ENCODE measurements at places on chromosomes 1 and 21.
A peak's percentile ranks its signal among the peaks of the same experiment; 100 is the strongest.

- no peak for DNase-seq
Observed at GRCh38 chr1:31588751-31589515, 12.6 kb downstream of the TINAGL1 start.

DNA sequence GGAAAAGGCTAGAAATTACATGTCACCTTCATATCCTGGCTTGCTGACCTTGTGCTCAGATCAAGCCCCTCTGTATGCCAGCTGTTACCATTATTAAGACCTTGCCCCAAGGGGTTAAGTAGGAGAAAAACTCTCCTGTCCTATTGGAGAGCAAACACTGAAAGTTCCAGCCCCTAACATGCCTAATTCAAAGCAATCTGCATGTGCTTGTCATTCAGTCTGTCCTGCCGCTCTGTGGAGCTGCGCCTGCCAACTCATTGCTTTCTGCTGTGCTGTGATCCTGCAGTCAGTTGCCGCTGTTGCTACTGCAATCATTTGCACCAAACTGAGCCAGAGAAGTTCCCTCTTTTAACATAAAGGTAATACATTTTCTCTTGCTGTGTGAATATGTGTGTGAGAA is 113.4 kb downstream of the DISP1 start:
- DNase-seq: peak; percentile 35

GRCh38 chr1:203095061-203095690 is 9.4 kb upstream of the MYOG start:
- no peak for DNase-seq

- DNase-seq: no peak
Observed at GRCh38 chr1:234477386-234478151, 1.4 kb downstream of the TARBP1 start.

DNA sequence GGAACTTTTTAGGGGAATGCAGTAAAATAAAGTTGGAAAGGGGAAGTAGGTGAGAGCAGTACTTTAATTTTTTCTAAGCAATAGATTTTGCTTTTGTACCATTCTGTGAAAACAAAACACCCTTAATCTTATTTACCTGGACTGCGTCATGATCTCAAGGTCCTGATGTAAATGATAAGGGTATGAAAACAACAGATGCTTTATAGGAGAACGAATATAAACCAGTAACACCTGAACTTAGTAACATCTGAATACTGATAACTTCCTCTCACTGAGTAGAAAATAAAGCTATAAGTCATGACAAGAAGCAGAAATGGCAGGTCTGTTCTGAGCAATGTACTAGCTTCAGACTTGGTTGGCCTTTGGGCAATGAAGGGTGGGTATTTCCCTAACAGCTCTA is 77.7 kb downstream of the GDAP2 start:
- DNase-seq: no peak

DNA sequence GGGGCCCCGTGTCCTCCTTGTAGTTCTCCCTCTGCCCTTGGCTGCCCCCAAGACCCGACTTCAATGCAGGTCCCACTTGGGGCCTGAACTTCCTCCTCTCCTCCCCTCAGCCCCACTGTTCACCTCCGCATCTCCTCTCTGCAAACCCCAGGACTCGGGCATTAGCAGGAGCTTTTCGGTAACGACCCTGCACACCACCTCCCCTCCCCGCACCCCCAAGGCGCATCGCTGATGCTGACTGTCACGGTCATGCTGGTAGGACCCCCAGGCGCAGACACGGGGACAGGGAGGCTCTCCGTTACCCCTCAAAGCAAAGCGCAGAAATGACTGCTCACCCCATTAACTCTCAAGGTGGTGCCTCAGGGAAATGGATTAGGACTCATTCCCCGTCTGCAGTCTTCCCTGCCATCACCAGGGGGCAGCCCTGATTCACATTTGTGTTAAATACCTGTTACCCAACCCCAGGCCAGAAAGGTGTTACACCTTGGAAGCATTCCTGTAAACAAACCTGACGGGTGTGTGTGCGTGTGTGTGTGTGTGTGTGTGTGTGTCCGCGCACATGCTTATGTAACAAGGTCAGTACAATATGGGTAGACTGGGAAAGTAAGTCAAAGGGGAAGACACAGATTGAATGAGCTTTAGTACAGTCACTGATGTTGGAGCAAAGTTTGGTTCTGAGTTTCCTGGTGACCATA is 6.4 kb upstream of the GUCA2B start:
- peak; percentile 58 for DNase-seq

DNA sequence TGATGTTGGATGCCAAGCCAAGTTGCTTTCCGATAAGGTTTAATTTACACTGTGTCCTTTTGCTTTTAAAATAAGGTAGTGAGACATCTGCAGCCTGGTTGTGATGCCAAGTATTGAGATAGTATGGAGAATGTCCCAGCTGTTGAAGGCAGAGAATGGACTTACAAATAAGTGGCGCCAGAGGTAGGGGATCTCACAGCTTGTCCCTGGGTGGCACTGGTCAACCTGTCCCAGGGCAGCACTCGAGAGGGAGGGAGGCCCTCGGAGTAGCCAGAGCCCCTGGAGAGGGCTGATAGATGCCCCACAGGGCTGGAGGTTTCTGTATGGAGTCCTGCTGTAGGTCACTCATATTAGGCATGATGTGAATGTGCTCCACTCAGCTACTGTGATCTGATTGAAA is 98.5 kb downstream of the GALNT2 start:
- DNase-seq: no peak

GRCh38 chr1:44312399-44313196 is 42.5 kb downstream of the ERI3 start:
- DNase-seq: no peak

GRCh38 chr1:36759355-36759754 is 275.0 kb downstream of the GRIK3 start:
- no peak for DNase-seq

GRCh38 chr1:224493269-224493668 is 58.7 kb upstream of the WDR26 start:
- no peak for DNase-seq

- DNase-seq: peak; percentile 72
Observed at GRCh38 chr1:180040034-180040433, 85.4 kb downstream of the CEP350 start.

DNA sequence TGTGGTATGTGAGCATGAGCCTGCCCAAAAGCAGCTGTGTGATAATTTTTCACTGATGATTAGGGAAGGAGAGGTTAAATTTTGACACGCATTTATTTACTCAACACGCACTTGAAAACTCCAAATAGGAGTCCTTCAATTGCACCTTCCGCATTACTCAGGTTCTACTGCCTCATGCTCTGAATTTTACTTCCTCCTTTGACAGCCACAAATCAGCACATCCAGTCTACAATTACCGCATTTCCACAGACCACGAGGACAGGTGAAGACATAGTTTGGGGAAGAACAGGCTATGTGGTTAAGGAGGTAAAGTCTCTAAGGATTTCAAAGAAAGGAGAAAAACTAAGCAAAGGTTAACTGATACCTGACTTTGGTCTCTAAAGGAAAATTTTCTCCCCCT is 2.6 kb downstream of the CAPN8 start:
- no peak for DNase-seq

- no peak for DNase-seq
Observed at GRCh38 chr1:174244017-174244416, 84.7 kb downstream of the RABGAP1L start.

- DNase-seq: no peak
Observed at GRCh38 chr1:177505905-177506590, 335.3 kb downstream of the BRINP2 start.

GRCh38 chr1:226942392-226942791 is 2.3 kb downstream of the COQ8A start:
- no peak for DNase-seq

DNA sequence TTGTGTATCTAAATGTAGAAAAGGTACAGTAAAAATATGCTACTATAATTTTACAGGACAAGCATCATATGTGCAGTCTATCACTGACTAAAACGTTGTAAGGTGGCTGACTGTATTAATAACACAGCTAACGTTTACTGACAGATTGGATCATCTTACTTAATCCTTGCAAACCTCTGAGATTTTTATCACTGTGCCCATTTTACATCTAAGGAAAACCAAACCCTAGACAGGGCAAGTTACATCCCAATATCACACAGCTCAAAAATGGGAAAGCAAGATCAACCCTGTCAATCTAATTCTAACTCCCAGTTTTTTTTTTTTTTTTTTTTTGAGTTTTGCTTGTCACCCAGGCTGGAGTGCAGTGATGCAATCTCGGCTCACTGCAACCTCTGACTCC is 7.5 kb upstream of the RIT1 start:
- no peak for DNase-seq

DNA sequence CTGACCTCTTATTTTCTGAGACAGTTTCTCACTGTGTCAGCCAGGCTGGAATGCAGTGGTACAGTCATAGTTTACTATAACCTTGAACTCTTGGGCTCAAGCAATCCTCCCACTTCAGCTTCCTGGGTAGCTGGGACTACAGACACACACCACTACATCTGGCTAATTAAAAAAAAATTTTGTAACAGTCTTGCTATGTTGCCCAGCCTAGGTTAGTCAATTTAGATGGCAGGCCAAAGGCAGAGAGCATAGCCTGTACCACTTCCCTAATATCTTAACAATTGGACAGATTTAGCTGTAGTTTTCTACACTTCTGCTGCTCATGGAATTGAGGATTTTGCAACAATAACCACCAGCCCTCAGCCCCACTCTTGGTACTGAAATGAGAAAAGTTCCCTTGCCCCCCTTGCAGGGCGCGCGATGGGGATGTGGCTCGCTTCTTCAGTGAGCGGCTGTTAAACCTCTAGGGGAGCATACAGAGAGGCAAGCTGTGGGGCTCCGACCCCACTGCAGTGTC is 34.9 kb upstream of the PTGFRN start:
- DNase-seq: no peak

DNA sequence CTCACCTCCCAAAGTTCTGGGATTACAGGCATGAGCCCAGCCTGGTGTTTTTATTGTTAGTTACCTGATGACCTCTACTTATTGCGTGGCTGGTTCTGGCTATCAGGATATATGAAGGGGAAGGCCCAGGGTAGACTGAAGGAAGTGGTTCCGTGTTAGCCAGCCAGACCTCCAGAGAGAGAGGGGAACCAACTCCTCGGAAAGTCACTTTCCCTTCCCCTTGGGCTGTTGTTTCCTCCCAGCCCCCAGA is 2.5 kb upstream of the RCSD1 start:
- peak; percentile 53 for DNase-seq

DNA sequence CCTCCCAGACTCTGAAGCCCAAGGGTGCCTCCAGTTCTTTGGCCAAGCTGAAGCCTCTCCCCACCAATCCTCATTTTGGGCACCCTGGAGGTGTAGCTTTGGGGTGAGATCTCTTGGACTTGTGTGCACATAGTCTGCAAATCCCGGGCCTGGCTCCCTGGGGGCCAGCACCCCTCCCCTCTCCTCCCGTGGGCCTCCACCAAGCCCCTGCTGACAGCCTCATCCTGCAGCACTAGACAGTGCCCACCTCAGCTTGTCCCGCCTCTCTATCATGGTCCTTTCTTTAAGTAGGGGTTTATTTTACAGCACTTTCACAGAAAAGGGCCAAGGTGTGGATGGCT is 3.2 kb downstream of the GJC2 start:
- no peak for DNase-seq

DNA sequence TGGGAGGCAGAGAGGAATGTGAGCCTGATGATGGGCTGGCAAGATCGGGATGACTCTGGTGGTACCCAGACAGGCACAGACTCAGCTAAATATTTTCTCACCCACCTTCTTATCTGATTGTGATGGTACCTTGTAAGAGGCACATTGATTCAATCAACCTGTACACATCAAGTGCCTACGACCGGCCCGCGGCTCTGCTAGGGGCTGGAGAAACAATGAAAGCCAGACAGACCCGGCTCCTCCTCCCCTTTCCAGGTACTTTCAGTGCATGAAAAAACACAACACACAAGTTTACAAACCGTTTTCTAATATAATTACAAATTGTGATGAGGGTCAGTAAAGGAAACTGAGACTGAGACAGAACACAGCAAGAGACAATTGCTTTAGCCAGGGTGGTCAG is 115.0 kb downstream of the LACTBL1 start:
- DNase-seq: no peak

- no peak for DNase-seq
Observed at GRCh38 chr1:167473761-167474160, 44.6 kb downstream of the CD247 start.

DNA sequence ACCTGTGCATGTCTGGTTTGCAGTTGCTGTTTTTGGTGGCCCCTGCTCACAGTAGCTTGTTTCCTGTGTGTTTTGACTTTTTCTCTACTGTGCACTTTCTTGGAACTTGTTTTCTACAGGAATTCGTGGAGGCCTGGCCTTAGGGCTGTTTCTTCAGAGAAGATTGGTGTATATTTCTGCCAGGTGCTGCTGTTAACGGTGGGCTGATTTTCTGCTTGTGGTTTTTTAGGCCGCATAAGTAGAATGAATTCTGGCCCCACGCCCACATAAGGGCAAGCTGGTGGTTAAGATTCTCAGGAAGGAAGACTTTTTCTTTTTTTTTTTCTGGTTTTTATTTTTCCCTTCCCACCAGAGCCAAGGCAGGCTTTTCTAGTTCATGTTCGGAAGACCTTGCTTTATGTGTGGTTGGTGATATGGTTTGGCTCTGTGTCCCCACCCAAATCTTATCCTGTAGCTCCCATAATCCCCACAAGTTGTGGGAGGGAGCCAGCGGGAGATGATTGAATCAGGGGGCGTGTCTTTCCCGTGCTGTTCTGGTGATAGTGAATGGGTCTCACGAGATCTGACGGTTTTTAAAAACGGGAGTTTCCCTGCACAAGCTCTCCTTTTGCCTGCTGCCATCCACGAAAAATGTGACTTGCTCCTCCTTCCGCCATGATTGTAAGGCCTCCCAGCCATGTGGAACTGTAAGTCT is 71.5 kb upstream of the DISP3 start:
- DNase-seq: no peak

- no peak for DNase-seq
Observed at GRCh38 chr1:94334764-94335163, 83.4 kb upstream of the ABCD3 start.

- DNase-seq: no peak
Observed at GRCh38 chr21:19807201-19807600, 1191.0 kb upstream of the NCAM2 start.

- DNase-seq: no peak
Observed at GRCh38 chr1:186054932-186055331, 320.1 kb downstream of the TPR start.

- DNase-seq: no peak
Observed at GRCh38 chr1:226654046-226654667, 84.9 kb downstream of the ITPKB start.

DNA sequence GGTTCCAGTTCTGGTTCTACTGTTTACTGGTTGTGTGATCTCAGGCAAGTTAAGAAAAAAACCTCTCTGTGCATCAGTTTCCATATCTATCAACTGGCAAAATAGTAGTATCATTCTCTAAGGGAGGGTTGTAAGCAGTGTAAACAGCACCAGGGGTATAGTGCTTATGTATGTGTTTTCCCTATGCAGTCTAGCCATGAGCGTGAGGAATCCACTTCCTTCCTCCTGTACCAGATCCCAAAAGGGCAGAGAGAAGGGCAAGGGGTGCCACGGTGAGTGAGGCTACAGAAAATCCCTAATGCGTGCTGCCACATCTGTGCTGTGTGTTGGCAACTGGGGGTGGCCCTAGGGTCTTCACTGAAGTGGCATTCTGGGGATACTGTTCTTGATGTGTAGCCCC is 18.4 kb upstream of the RNF19B start:
- DNase-seq: no peak
